ENCODE measurements at places on chromosomes 12 and 14. TPM values are rescaled to one million over a fixed set of nuclear protein-coding genes. Genes with fewer than 3 reads are reported as not detected.
A peak's percentile ranks its signal among the peaks of the same experiment; 100 is the strongest.

DNA sequence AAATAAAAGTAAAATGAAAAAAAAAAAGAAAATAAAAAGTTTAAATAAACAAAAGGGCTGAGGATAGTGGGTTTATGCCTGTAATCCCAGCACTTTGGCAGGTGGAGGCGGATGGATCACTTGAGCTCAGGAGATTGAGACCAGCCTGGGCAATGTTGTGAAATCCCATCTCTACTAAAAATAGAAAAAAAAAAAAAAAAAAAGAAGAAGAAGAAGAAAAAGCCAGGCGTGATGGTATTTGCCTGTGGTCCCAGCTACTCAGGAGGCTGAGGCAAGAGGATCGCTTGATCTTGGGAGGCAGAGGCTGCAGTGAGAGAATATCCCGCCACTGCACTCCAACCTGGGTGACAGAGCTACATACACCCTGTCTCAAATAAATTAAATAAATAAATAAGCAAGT is 3.9 kb downstream of the TAOK3 start:
- H3K36me3 ChIP-seq, result peaks cover 6% of the 10 kb centered on the region
- no peak overlapping the region for H3K27ac ChIP-seq
- DNase-seq, result no peak
- H3K4me3 ChIP-seq, result no peak overlapping the region
- H3K4me1 ChIP-seq, result peaks cover 21% of the 10 kb centered on the region
- H3K27me3 ChIP-seq, result peaks cover 15% of the 10 kb centered on the region

GRCh38 chr12:85457016-85457415 is 177.0 kb downstream of the ALX1 start:
- no peaks in the 10 kb centered on the region for H3K27me3 ChIP-seq
- H3K36me3 ChIP-seq, result no peaks in the 10 kb centered on the region
- DNase-seq, result no peak
- H3K4me1 ChIP-seq, result no peaks in the 10 kb centered on the region
- H3K27ac ChIP-seq, result no peak overlapping the region

DNA sequence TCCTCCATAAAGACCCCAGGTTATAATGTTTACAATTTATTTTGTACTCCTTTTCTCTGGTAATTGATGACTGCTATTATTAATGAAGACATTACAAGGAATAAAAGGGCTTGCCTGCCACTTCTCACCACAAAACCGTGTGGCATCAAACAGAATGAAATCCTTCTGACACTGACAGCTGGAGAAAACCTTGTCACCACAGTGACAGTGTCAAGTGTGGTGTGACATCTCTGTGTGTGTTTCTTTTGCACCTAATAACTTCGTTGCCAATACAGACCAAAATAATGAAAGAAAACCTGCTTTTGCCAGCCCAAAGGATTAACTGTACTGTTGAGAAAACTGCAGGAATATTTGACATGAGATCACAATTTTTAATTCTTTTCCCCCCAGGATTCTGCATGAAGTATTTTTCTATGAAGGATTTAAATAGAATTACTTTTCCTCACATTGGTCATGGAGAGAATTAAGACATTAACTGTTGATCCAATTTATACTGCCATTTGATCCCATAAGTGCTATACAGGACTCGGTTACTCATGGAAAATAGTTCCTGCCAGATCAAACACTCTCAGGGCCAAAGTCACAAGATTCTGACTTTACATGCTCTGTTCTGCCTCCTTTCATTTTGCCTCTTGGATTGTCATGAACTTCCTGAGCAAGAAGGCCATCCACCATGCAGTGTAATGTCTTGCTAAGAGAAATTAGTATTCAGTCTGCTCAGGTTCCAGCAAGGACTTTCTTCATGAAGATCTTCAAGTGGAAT is 60.4 kb upstream of the IFNG-AS1 start:
- peaks cover 9% of the 10 kb centered on the region for H3K4me1 ChIP-seq
- H3K27ac ChIP-seq, result no peak overlapping the region
- no peaks in the 10 kb centered on the region for H3K36me3 ChIP-seq
- DNase-seq, result no peak
- no peak overlapping the region for H3K4me3 ChIP-seq
- peaks cover 8% of the 10 kb centered on the region for H3K27me3 ChIP-seq

GRCh38 chr12:15982921-15983320 is 71.8 kb downstream of the DERA start:
- no peak overlapping the region for H3K27ac ChIP-seq
- no peaks in the 10 kb centered on the region for H3K27me3 ChIP-seq
- H3K4me1 ChIP-seq, result peaks cover 15% of the 10 kb centered on the region
- no peak for DNase-seq

DNA sequence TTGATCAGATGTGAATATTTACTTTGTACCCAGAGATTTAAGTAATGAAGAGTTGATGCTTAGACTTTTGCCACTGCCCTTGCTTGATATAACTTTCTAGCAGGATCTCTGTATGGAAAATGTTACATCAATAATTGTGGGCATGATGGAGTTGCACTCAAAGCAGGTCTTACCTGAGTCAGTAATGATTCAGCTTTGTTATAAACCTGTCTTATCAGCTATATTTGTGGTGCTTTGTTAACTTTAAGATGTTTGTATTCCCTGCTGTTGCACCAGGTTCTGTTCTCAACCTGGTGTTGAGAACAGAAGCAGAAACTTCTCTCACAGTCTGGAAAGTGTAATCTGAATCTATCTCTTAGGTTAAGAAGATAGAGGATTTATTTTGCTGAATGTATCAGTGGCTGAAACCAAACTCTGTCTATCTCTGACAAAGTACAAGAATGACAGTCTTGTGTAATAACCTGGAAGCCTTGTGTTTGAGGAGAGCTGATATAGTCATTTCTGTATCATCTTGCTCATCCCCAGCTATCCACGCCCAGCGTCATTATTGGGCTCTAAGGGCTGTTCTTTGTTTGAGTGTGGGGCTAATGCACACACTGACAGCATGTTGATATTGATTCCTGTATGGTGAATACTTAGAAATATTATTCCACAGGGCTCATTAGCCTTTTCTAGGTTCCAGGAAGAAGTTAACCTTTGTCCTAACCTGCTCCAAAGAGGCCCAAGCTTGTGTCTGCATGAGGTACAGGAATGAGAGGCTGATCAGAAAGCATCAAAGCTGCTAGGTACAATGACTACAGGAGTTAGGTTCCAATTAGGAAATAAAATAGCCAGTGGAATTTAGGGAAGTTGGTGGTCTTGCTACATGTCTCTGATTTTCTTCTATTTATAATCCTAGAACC is 3.6 kb downstream of the AKAP6 start:
- DNase-seq, result no peak
- H3K36me3 ChIP-seq, result no peaks in the 10 kb centered on the region
- H3K4me1 ChIP-seq, result no peaks in the 10 kb centered on the region

DNA sequence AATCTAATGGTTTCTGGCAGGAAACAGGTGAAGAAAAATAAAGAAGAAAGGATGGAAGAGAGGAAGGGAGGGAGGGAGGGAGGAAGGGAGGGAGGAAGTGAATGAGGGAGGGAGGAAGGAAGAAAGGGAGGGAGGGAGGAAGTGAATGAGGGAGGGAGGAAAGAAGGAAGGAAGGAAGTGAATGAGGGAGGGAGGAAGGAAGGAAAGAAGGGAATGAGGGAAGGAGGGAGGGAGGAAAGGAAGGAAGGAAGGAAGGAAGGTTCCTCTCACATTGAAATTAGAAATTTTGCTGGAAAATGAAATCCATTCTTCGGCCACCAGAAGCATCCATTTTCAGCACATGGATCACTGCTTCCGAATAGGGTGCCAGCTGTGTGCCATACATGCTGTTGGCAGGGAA is 62.2 kb upstream of the PELI2 start:
- H3K27me3 ChIP-seq, result peaks cover 17% of the 10 kb centered on the region
- H3K4me1 ChIP-seq, result no peaks in the 10 kb centered on the region
- no peak overlapping the region for H3K4me3 ChIP-seq
- no peak for DNase-seq

GRCh38 chr14:93986955-93987354 is 10.1 kb upstream of the CCDC197 start:
- H3K36me3 ChIP-seq, result no peaks in the 10 kb centered on the region
- H3K27ac ChIP-seq, result no peak overlapping the region
- no peaks in the 10 kb centered on the region for H3K27me3 ChIP-seq
- no peak overlapping the region for H3K4me3 ChIP-seq
- H3K4me1 ChIP-seq, result peaks cover 10% of the 10 kb centered on the region

DNA sequence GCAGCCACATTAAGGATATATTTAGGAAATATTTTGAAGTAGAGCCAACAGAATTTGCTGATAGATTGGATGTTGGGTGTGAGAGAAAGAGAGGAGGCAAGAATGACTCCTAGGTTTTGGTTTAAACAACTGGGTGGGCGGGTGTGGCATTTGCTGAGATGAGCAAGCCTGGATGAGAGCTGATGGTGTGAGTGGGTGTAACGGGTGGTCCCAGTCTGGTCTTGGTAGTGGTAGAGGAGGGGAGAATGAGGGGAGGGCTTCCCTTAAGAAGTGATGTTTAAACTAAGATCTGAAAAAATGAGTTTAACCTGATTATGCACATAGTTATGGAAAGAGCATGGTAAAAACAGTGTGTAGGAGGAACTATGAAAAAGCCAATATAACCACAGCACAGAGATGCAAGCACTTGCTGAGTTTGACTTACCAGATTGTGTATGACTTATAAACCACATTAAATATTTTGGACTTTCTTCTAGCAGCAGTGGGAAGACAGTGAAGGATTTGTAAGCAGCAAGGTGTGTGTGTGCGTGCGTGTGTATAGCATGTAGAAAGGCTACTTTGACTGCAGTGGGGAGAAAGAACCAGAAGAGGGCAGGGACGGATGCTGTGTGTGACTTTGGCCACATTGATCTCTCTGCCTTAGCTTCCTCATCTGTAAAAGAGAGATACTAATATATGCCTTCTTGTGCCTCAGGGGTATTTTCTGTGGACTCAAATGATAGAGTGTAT is 139.7 kb downstream of the PRIMA1 start:
- peak overlapping the region; percentile 20 for H3K27ac ChIP-seq
- H3K4me1 ChIP-seq, result peaks cover 14% of the 10 kb centered on the region
- peaks cover 6% of the 10 kb centered on the region for H3K27me3 ChIP-seq
- H3K4me3 ChIP-seq, result no peak overlapping the region

DNA sequence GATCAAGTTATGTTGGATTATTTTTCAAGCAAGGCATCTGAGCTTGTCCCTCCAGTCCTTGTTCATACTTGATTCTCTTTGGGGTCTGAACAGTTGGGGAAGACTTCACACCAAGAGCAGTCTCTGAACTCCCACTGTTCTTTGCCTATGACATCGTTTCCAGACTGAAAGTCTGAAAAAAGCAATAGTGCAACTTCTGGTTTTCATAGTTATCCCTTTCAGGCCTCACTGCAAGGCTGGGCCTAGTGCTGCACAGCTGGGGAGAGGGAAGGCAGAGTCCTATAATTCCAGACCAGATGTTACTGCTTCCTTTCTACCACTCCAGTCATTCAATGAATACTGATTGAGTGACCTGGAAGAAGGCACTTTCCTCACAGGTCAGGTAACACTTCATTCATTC is 187.1 kb upstream of the CCND2 start:
- peaks cover 6% of the 10 kb centered on the region for H3K4me1 ChIP-seq
- H3K4me3 ChIP-seq, result no peak overlapping the region
- peaks cover 9% of the 10 kb centered on the region for H3K27me3 ChIP-seq
- DNase-seq, result no peak
- no peak overlapping the region for H3K27ac ChIP-seq
- H3K36me3 ChIP-seq, result no peaks in the 10 kb centered on the region

DNA sequence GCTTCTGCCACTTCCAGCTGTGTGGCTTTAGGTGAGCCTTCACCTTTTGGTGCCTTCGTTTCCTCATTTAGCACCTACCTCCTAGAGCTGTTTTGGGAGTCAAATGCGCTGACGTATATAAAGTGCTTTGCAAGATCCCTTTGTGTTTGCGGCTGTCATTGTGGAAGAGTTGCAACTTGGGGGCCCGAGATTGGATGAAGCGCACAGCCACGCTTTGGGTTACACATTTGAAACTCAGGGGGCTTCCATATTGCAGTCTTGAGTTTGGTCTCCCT is 636 bp upstream of the ARL6IP4 start:
- H3K4me3 ChIP-seq, result peak overlapping the region; percentile 89
- DNase-seq, result no peak
- H3K4me1 ChIP-seq, result peaks cover 31% of the 10 kb centered on the region
- no peaks in the 10 kb centered on the region for H3K27me3 ChIP-seq
- H3K27ac ChIP-seq, result peak overlapping the region; percentile 85

DNA sequence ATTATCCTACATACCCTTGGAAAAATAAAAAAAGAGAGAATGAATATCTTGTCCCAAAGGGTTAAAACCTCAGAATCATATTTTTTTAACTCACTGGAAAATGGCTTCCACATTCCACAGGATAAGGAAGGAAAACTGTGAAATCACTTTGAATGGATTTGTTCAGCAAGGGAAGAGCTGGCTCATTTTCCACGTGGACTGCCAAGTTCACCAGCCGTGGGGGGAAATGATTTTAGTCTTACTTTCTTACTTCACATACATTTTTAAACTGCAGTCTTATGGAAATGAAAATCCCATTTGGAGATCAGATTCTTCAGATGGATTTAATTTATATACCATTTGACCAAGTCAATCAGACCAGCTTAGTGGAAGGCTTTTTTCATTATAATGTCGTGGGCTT is 29.9 kb upstream of the AEBP2 start:
- H3K4me1 ChIP-seq, result no peaks in the 10 kb centered on the region
- H3K4me3 ChIP-seq, result no peak overlapping the region
- no peak for DNase-seq
- no peak overlapping the region for H3K27ac ChIP-seq
- H3K27me3 ChIP-seq, result peaks cover 5% of the 10 kb centered on the region
- H3K36me3 ChIP-seq, result no peaks in the 10 kb centered on the region

- H3K27ac ChIP-seq, result no peak overlapping the region
- H3K4me1 ChIP-seq, result no peaks in the 10 kb centered on the region
- peaks cover 6% of the 10 kb centered on the region for H3K27me3 ChIP-seq
Measured at GRCh38 chr14:95038521-95039250, 118.6 kb downstream of the DICER1 start.

DNA sequence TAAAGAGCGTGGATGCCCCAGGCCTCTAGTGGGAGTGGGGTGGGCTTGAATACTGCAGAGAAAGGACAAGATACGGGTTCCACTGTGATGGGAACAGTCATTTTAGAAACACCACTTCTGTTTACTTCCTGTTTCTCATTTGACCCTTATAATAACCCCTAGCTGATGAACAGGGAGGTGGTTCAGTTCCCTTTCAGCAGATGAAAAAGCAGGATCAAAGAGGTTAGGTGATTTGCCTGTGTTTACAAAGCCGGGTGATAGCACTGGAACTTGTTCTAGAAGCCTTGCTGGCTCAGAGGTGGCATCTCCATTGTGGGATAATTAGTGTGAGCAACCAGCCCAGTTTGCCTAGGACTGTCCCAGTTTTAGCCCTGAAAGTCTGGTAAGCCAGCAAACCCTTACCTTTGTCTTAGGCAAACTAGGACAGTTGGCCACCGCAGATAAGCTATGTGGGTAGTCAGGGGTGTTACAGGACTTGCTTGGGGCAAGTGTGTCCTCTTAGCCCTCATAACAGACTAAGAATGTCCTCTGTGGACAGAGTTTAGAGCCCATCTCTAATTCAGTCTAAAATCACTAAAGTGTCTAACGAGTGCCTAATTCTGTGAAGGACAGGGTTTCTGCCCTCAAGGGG is 7.5 kb upstream of the LRP1-AS start:
- H3K36me3 ChIP-seq, result no peaks in the 10 kb centered on the region
- no peak overlapping the region for H3K27ac ChIP-seq
- DNase-seq, result no peak
- H3K4me1 ChIP-seq, result peaks cover 4% of the 10 kb centered on the region

The SERPINA3 gene
- not detected for total RNA-seq

The TCHP gene
- 32.6 TPM for total RNA-seq

The GPRC5D gene
- not detected for total RNA-seq

The ALG10B gene
- 14.6 TPM for total RNA-seq

The KLHL42 gene
- total RNA-seq, result 16.9 TPM

The DCP1B gene
- 10.2 TPM for total RNA-seq

The PRPH gene
- total RNA-seq, result not detected

Measured in activated T-helper 2 cell treated with anti-CD3 and anti-CD28 coated beads, Interferon-gamma antibody, Interleukin-2, Interleukin-4, amounts not matched to agents 10 μg/mL and 5 μg/mL and 100 μg/mL, durations not matched to agents 14 hours and 24 hours and 36 hours (primary cell).